ENCODE measurements at places on chromosomes 16 and 17.

DNA sequence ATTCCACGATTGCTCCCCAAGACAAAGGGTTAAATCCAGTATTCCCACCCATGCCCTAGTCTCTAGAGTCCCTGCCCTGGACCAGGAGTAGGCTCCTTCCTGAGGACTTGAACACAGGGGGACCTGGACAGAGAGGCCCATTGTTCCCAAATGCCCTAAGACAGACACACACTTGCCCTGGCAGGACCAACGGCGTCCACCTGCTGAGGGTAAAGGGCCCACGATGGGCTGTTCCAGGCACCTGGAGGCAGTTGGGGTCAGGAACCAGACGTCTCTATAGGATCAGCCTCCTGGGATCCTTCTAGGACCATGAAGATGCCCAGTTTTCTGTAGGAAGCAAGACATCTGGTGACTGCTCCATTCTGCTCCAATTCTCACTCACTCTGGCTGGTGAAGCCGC lies 39.3 kb downstream of the TNFRSF13B start:
- no peak for DNase-seq

DNA sequence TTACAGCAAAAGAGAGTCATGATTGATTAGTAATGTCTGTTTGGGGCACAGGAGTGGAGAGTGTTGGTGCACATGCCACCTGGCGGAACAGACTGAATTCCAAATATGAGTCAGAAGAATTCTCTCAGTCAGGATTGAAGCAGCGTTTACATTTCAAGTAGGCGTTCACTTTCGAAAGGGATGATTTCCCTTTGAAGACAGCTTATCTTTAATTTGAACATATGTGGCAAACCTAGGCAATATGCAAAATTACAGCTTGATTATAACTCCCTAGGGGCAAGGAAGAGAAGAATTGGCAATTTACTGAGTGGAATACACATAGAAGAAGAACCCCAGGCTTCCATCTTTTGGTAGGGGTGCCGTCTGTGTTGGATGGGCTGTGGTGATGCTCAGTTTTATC lies 235.8 kb downstream of the HAPSTR1 start:
- no peak for DNase-seq

DNA sequence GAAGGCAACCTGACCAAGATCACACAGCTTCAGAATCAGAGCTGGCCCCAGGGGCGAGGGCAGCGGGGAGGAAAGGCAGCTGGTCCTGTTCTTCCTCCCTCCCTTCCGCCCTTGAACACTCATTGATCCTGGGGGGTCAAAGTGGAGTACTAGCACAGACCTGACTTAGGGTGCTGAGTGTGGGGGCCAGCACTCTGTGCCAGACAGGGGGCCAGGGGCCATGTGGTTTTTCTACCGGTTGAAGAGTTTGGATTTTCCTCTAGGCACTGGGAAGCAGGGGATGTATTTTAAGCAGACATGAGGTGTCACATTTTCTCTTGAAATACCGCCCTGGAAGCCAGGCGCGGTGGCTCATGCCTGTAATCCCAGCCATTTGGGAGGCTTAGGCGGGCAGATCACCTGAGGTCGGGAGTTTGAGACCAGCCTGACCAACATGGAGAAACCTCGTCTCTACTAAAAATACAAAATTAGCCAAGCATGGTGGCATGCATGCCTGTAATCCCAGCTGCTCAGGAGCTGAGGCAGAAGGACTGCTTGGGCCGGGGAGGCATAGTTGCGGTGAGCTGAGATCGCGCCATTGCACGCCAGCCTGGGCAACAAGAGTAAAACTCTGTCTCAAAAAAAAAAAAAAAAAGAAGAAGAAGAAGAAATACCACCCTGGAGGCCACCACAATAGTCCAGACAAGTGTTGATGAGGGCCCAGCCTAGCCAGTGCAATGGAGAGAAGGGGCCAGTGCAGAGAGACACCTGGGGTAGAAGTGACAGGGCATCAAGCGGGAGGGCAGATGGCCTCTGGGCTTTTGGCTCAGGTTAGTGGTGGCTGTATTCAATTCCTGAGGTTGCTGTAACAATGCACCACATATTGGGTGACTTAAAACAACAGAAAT lies 15.3 kb downstream of the OSBPL7 start:
- DNase-seq, result no peak

- DNase-seq, result peak; percentile 75
Measured at GRCh38 chr17:77453613-77454241, 313.0 kb downstream of the SEC14L1 start.

DNA sequence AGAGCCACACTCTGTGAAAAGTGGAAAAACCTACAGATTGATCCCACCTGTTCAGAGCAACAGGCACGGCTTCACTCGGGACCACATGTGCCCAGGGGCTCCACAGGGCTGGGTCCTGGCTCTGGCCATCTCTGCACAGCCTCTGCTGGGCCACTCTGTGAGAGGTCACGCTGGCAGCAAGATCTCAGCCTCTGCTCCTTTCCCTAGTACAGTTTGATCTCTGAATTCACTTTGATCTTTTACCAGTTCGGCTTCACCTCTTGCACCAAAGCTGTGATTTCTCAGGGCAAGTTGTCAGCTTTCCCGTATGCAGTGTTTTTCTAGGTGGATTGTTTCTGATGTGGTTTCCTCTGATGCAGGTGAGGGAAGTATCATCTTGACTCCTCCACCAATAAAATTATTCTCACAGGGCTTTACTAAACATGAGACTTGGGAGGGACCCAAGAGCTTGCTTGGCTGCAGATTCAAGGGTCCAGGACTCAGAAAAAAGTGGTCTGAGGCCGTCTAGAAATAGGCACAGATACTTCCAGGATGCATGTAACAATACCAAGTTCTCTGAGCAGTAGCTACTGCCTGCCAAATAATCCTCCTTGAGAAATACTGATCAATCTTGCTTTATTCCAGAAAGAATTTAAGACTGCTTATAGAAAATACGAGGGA lies 24.0 kb upstream of the ALDH3A1 start:
- DNase-seq, result no peak

GRCh38 chr16:86375851-86376250 lies 134.5 kb upstream of the FOXF1 start:
- DNase-seq, result no peak

GRCh38 chr16:78576941-78577340 lies 477.5 kb downstream of the WWOX start:
- no peak for DNase-seq

All from natural killer cell treated with Interleukin-12 subunit alpha and Interleukin-12 subunit beta and Interleukin-15 and Interleukin-18, amount 100 ng/mL, for 72 hours (primary cell).